NB4 (cell line): ENCODE measurements at places on chromosomes 4 and X.

DNA sequence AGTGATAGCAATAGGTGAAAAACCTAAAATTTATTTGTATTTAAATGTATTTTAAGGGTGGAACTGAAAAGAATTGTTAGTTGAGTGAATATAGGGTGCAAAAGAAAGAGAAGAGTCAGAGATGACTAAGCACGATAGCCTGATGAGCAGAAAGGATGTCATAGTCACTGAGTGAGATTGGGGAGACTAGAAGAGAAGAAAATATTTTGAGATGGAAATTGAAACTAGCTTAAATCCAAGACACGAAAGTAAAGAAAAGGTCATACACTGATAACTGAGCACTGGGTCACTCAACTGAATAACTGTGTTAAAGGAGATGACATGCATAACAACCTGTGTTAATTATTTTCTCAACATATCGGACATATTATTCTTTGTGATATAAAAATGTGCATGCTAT, 55.5 kb downstream of the SPANXN4 start:
- no peak for DNase-seq

DNA sequence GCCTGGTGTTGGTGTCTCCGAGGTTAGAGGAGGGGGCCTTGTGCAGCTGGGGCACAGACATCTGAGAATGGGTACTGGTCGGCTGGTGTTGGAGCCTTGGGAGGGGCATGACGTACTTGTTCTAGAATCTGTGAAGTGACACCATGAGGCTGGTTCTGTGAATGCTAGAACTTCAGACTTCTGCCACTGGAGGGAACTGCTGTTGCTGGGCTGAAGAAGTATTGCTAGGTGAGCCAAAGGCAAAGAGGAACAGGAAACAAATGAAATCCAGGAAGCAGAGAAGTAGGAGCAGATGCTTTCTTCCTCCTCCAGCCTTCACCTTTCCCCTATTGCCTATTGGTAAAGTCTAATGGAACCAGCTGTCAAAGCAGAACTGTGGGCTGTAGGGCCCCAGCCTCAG, 120.9 kb upstream of the DDIT4L start:
- peak; percentile 7 for DNase-seq

DNA sequence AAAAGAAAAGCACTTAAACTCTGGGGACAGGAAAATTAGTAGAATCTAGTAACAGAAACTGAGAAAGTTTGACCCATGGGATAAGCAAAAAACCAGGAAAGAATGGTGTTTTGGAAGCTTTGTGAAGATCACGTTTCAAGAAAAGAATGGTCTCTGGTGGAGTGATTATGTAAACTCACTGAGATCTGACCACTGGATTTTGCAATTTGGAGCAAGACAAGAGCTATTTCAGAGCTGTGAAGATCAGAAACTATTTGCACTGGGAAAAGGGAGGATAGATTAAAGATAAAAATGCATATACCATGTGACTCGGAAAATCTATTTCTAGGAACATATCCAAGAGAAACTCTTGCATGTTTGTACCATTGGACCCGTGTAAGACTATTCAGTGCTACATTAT, 4.3 kb downstream of the TMPRSS11D start:
- peak; percentile 53 for DNase-seq

GRCh38 chrX:124250835-124251437, 81.5 kb upstream of the TEX13D start:
- DNase-seq, result no peak

DNA sequence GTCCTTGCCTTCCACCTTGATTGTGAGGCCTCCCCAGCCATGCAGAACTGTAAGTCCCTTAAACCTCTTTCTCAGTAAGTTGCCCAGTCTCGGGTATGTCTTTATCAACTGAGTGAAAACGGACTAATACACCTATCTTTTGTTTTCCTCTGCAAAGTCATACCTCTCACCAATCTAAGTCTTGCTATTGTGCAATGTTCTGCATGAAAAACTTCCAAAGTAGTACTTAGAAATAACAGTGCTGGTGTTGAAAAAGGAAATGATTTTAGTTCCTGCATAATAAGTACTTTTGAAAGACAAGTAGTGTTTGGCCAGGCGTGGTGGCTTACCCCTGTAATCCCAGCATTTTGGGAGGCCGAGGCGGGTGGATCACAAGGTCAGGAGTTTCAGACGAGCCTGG, 573.5 kb downstream of the ANKRD50 start:
- no peak for DNase-seq

- DNase-seq, result no peak
These were observed 50.2 kb downstream of the ANKRD17 start for GRCh38 chr4:73208376-73208775.

DNA sequence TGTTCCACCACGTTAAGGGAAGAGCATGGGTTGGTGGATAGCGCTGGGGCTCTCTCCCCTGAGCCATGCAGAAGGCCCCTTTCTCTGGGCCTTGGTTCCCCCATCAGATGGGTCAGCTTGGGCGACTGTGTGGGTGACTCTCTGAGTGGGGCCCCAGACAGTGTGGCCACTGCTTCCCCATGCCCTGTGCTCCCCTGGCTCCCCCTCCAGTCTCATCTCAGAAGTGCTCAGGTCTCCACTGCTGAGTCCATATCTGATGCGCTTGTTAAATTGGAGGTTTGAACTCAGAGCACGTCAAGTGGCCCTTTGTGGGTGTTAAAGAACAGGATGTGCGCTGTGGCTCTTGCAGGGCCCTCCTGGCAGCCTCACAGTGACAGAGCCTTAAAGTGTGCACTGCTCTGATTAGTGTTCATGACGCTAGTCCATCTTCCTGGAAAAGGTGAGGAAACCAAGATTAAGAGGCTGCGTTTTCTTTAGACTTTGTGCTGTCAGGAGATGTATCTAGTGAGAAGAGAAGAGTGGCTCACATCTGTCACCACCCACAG, 59.8 kb downstream of the NELFA start:
- no peak for DNase-seq

DNA sequence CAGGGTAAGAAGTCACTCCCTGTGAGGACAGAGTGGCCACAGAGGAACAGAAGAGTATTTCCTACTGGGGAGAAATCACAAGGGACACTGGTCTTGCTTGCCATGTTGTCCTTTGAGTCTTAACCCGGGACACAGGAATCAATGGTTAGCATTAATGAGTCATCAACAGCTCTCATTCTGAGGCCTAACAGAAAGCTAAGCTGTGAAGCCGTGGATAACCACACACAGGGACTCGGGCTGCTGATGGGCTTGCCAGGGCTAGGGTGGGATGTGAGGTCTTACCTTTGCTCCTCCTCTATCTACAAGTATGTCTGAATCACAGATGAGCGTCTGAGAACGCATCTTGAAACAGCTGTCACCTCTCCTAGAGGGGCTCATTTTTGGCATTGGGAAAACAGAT, 22.2 kb downstream of the HELT start:
- peak; percentile 66 for DNase-seq

DNA sequence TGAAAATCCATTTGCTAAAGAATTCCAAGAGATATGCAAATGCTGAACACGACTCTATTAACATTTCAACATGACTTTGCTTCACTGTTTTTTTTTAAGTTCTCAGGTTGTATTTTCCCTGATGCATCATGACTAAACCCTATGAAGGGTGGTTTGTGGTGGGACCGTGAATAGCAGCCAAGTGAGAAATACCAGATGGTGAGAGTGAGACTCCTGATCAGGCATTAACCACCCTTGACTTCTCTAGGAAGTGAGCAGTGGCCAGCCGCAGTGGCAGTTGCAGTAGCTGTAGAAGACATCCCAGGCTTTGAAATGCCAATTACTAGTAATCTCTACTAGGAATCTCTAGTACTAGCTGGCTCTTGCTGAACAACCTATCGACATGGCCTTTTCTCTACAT, 383.4 kb downstream of the FAM133A start:
- DNase-seq, result no peak

- DNase-seq, result no peak
These were observed 81.0 kb downstream of the WWC2 start for GRCh38 chr4:183180096-183180495.

GRCh38 chr4:136864604-136865185, 667.6 kb downstream of the PCDH18 start:
- peak; percentile 69 for DNase-seq

- DNase-seq, result no peak
These were observed 20.5 kb upstream of the CD40LG start for GRCh38 chrX:136627409-136627808.

DNA sequence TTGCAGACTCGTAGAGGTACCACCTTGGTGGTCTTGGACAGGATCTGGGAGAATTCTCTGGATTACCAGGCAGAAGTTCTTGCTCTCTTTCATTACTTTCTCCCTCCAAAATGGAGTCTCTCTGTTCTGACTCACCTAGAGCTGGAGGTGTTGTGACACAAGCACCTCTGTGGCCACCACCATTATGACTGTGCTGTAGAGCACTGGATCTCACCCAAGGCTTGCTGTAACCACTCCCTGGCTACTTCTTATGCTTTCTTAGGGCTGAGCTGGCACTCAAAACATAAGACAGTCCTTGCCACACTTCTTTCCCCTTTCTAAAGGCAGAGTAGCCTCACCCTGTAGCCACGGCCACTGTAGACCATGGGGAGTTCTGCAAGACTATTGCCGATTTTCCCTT, 296.6 kb upstream of the DIPK2B start:
- no peak for DNase-seq

GRCh38 chr4:118729287-118730286, 44.4 kb downstream of the METTL14 start:
- no peak for DNase-seq

GRCh38 chr4:153223930-153224329, 19.7 kb downstream of the TRIM2 start:
- DNase-seq, result no peak

DNA sequence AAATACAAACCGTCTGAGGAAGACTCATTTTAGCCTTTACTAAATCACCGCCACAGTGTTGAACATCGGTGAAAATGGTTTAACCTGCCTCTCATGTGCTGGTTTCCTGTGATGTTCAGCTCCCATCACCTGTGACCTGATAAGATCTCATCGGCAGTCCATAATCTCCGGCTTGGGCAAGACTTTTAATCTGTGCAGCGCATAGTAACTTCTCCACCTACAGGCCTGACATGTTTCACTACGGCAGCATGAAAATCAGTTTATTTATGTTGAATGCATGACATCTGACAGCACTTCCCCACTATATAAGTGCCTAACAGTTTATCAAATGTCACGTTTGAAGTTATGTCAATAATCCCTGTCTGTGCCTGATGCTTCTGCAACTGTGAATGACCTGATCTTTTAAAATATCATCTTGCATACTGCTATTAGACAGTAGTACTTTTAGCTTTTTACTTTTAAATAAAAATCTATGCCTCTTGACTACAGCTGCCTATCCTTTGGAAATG, 1919.8 kb upstream of the AGA start:
- DNase-seq, result no peak

GRCh38 chrX:71563921-71564320, 14.3 kb upstream of the GCNA start:
- DNase-seq, result no peak

DNA sequence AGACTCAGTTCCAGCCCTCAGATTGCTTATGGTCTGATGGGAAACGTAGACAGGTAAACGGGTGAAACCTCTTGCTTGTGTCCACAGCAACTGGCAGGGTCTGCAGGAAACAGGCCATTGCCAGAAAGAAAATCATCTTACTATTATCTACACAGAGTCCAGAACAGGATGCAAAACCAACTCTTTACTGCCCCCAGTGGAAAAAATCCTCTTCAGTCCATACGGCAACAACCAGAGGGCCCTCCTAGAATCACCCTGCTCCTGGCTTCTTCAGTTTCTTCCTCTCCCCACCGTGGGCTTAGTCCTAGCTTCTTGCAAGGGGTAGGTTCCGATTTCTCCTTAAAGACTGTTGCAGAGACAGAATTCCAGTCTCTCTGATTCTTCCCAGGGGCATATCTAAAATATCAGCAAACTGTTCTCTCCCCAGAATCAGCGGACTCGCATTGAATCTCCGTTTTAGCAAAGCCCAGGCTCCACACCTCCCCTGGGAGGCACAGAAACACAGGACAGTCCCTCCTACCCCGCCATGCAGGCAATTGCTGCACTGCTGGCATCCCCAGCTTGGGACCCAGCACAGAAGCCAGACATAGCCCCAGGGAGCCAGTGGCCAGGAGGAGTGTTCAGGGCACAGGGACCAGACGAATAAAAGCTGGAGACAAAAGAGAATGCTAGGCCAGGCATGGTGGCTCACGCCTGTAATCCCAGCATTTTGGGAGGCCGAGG, 41.0 kb upstream of the SH3RF1 start:
- peak; percentile 57 for DNase-seq

- DNase-seq, result no peak
These were observed 286.3 kb upstream of the UGT8 start for GRCh38 chr4:114312338-114312737.

- peak; percentile 74 for DNase-seq
These were observed 16.2 kb upstream of the ZCCHC12 start for GRCh38 chrX:118807151-118808017.

GRCh38 chrX:132591719-132592275, 103.0 kb upstream of the MBNL3 start:
- DNase-seq, result no peak

DNA sequence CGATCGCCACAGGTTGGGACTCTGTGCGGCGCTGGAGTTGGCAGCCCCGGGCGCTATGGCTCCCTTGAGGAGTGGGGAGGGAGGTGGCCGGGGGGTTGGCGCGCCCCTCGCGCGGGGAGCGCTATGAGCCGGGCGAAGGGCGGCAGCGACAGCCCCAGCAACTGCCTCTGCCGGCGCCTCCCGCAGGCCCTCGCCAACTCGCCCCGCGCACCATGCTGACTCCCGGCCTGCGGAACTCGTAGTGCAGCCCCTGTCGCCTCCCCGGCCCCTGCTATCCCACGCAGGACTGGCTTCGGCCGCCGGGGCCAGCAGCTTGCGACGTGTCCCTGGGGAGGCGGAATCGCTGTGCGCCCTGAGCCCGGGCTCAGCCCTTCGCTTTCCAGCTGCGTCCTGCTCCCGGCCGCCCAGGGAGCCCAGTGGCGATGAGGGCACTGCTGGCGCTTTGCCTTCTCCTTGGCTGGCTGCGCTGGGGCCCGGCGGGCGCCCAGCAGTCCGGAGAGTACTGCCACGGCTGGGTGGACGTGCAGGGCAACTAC, 415 bp downstream of the SHISA3 start:
- DNase-seq, result peak; percentile 21
